Effector CD4-positive, alpha-beta T cell (primary cell): ENCODE measurements at places on chromosomes 4 and X.

- DNase-seq: no peak
These were observed 518 bp upstream of the SAT1 start for GRCh38 chrX:23782455-23782854.

- DNase-seq: no peak
These were observed 49.6 kb downstream of the LNX1 start for GRCh38 chr4:53541577-53542206.

DNA sequence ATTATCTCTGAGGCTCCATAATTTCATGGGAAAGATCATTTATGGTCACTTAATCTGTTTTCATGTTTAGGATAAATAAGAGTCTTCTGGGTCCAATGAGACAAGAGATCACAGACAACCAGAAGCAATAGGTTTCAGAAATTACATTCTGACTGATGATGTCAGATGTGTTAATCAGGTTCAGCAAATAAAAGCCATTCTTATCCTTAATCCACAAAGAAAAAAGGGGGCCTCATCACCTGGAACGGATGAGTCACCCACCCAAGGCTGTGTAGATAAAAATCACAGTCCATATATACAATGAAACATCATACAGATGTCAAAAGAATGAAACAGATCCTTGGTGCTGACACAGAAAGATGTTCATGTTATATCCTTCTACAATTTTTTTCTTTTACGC is 36.6 kb downstream of the SYTL4 start:
- no peak for DNase-seq

DNA sequence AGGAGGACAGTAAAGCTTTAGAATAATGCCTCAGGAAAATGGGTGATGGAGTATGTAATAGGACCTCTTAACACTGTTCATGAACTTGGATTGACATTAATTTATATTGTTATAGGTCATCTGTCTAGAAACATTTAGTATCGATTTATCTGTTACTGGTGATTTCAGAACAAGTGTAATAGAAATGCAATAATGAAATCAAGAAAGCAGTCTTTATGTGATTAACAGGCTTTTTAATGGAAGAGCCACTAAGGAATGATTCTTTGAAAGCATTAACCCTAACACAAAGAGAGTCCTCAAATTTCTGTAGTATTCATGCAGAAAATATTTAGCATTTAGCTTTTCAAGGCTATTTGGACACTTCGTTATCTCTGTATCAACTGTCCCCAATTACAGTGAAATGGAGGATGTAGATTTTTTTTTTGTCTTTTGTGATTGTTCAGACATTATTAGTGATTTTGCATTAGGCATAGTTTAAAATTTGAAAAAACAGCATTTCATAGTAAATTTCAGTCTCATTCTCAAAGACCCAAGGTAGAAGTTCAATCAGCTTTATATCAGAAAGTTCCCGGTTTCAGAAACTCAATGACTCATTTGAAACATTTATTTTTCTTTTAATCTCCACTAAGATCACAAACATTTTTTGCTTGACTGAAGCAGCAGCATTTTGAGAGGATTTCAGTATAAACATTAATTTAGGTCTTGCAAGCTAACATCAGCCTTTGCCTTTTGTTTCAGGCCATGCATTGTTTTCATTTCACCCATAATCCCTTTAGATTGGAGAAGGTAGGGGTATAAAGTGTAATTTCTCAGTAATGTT is 56.3 kb downstream of the AGTR2 start:
- DNase-seq: no peak

DNA sequence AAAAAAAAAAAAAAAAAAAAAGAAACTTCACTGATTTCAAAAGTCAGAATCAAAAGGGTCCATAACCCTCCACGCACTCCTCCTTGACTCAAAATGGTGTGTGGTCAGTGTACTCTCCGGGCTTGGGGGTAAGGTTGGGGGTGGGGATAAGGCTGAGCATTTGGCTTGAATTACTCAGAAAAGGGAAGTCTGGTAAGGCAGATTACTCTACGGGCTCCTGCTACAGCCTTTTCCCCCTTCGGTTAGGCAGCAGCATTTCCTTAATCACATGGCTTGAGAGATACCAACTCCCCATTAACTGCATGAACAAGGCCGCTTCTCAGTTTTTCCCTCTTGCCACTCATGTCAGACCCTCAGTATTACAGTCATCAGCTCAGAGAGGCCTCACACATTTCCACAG is 135.4 kb upstream of the DUSP21 start:
- no peak for DNase-seq

- peak; percentile 62 for DNase-seq
These were observed 4.9 kb upstream of the TLR8 start for GRCh38 chrX:12901486-12901885.

DNA sequence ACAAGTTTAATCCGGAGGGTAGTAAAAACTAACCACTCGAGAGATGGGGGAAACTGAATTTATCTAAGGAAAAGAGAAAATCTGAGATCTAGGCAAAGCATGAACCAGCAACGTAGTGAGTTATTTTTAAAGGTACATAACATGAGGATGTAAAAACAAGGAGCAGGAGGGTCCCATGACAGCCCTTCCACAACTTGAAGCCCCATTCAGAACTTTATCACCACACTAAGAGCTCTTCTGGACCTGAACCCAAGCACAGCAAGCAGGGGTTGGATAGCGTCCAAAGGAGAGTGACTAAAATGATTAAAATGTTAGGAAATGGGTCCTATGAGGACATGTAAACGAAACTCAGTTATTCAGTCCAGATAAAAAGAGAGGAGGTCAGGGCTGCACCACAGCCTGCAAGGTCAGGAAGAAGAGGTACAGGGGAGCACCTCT is 16.2 kb downstream of the SH3RF1 start:
- DNase-seq: no peak

DNA sequence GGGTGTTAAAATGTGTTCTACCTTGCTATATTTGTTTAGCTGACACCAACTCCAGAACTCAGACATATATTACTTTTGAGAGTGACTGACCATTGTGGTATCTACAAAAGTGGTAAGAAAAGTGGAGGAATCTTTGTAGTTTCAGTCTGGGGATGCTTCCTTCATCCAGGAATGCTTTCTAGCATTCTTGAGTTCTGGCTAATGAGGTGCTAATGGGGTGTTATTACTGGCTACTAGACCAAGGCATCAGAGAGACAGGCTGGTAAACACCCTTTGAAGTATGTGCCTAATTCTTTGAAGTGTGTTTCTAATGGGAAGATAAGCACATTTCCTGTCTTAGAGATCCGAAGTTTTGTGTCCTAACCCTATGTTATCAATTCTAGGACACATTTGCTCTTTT is 310.4 kb downstream of the SPRY1 start:
- DNase-seq: no peak
